ENCODE measurements at places on chromosomes 5 and 9.

- no peak for DNase-seq
These were observed 2.3 kb downstream of the WHRN start for GRCh38 chr9:114503009-114503408.

DNA sequence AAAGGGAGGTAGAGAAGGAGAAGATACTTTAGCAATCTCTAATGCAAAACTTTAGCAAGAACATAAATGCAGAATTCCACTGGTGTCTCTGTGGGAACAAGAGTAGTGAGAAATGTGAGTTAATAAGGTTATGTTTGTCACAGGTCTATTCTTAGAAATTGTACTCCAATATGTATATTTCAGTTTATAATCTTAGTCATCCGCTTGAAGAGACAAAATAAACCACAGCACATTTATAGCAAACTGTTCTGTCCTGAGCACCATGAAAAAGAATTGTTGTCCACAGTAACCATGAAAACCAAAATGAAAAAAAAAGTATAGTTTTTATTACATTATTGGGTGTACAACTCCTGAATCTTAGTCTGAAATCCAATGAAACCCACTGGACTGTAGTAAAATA lies 93.6 kb upstream of the TSLP start:
- DNase-seq: no peak

DNA sequence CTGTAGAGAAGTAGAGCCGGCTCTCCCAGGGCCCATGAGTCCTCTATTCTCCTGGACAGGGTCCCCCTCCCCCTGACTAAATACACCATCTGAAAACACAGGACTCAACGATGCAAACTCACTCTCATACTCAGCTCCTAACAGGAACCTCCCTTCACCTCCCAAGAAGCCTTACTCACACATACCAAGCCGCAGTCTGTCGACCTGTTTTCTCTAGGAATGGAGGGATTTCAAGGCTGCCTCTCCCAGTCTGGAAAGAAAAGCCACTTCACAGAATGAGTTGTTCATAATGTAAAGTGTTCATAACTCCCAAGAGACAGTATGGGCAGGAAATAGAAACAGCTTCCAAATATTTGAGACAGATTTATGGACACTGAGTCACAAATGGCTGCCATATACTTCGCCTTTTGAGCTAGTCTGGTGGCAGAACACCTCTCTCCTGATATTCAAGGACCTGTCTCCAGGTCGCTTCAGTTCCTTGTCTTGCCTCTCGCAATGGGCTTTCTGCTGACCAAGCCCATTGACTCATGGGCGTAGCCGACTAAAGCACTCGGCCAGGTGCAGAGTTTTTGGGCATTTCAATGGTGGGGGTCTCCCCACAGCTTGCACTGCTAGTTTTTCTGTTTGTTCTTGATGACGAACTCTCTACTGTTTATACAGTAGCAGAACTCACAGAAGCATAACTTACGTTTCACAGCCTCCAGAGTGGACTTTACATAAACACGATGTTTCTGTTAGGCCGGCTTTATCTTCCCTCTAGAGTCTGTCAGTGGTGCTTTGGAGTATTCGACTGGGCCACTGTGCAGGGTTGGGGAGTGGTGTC lies 25.0 kb upstream of the IL17B start:
- no peak for DNase-seq

- no peak for DNase-seq
These were observed 15.5 kb upstream of the FCN1 start for GRCh38 chr9:134933076-134933659.

Measured in glutamatergic neuron (in vitro differentiated cells).